ENCODE measurements at places on chromosomes 7 and 10. TPM values are rescaled to one million over a fixed set of nuclear protein-coding genes. Genes with fewer than 3 reads are reported as not detected.

Gene SLIT1
- total RNA-seq, result 0.35 TPM

Gene PRKCQ
- total RNA-seq, result 0.41 TPM

Gene CYP3A4
- total RNA-seq, result not detected

- DNase-seq, result no peak
These were observed 3.5 kb upstream of the HBP1 start for GRCh38 chr7:107165341-107165740.

DNA sequence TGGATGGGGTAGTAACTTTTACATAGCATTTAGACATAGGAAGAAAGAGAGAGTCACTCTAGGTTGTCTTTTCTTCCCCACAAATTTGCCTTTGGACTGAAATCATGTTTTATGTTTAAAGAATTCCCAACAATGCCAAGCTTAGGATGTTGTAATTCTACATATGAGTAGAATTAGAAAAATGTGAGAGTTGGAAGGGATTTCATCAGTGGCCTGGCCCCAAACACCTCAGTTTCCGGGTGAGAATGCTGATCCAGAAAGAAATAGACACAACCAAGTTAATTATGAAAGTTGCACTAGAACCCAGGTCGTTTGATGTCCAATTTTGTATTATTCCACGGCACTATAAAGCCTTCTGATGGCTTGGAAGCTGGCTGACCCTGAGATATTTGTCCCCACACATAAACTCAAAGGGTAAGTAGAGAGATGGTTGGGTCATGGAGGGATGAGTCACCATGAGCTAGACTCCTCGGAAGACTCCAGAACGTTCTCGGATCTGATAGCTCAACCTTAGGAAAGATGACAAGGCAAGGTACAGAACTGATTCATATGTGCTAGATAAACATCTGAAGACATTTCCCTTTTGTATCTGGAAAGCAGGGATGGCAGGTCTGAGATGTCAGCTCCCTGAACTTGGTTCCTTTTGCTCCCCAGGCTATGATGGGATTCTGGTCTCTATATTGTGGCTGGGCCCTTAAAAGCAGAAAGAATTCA lies 48.8 kb upstream of the SLC35B4 start:
- no peak for DNase-seq

GRCh38 chr10:127756264-127756663 lies 19.3 kb downstream of the FOXI2 start:
- no peak for DNase-seq

- DNase-seq, result no peak
These were observed 12.1 kb downstream of the TMEM236 start for GRCh38 chr10:17764142-17764541.

GRCh38 chr7:33916357-33917081 lies 11.2 kb downstream of the BMPER start:
- no peak for DNase-seq

DNA sequence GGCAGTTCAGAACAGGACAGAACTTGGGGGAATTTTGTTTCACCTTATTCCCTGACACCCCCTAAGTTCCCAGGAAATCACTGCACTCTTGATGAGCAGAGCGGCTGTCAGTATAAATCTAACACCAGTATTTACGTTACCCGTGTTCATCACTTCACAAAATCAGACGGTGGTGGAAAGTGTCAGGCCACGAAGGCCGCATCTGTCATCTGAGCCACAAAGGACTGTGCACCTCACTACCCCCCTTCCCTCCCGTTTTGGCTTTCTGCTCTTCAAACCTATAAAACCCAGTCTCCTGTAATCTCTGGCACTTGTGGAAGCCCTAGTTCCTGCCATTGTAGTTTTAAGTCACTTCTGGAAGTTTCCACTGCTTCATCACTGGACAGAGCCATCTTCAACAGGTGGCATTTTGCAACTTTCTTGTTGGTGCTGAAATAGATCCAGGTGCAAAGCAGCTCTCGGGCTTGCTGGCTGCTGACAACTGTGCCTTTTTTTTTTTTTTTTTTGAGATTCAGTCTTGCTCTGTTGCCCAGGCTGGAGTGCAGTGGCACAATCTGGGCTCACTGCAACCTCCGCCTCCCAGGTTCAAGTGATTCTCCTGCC lies 9.5 kb downstream of the ZFAND2A start:
- DNase-seq, result no peak

DNA sequence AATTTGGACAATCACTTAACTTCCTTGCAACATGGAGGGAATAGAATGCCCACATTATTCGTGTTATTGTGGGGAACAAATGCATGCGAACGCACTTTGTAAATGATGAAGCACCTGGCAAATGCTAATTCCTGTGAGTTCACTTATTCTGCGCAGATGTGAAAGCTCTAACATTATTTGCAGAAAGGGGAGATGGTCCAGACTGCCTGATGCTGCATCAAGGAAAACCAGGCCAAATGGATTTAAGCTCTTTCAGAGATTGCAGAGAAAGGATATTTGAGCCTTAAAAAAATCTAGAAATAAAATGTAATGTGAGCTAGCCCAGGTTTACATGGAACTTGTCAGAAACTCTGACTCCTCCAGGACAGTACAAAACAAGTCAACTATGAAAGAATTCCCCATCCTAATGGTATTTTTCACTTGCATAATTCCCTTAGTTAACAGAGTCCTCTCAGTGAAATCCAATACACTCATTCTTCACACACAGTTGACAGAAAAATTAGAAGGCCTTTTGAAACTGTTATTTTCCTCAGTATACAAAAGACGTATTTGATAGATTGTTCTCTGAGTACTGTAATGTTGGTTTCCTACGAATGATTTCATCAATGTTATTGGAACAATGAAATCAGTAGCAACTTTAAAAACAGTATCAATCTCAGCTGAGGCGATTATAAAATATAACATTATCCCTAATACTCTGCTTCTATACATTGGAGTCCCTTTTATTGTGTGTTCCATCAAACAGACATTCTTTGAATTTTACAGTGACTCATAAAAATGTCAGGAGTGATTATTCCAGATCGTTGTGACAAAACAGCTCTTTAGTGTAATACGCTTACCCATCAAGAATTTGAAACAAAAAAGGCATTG lies 136.3 kb upstream of the ANK3 start:
- no peak for DNase-seq

DNA sequence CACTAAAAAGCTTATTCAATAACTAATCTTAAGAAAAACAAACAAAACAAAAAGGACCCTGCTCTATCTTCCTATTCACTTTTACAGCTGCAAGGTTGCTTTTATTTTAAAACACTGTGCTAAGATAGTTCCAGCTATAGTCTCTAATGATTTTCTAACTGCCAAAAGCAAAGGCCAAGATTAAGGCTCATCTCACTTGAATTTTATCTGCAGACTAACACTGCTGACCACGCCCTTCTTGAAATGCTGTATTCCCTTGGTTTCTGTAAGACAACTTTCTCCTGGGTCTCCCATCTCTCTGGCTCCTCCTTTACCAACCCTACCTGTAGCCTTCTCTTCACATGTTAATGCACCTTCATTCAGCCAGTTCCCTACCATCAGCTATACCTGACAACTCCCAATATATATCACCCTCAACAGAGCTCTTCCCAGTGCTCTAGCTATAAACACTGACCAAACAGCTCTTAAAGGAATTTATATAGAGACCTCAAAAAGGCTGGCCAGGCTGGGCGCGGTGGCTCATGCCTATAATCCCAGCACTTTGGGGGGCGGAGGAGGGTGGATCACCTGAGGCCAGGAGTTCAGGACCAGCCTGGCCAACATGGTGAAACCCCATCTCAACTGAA lies 11.7 kb downstream of the SRPK2 start:
- DNase-seq, result no peak

DNA sequence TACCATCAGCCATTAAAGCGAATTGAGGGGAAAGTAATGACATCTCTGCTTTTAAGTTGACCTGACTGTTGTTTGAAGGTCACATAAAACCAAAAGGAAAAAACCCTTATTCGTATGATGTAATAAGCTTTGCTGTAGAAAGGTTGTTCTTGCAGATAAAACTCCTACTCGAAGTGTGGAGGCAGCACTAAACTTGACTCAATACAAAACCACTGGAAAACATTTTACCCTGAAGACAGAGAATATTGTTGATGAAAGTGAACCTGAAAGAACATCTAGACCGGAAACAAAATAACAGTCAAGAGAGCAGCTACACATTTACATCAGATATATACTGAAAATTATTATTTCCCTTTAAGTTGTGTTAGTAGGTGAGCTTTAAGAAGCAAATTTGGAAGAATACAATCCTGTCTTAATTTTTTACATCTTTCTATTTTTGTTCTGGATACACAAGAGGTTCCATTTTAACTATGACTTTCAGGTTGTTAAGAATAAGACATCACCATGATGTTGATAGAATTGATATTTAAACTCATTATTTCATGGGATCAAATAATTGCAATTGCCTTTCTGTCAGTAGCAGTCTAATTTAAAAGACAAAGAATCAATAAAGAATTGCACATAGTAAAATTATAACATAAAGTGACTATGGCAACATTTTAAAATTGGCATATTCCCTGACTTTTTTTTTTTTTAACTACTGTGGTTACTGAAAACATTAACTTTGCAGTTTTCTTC lies 6.4 kb downstream of the ETV1 start:
- DNase-seq, result no peak

- no peak for DNase-seq
These were observed 1.4 kb downstream of the HSPA12A start for GRCh38 chr10:116740971-116741370.

DNA sequence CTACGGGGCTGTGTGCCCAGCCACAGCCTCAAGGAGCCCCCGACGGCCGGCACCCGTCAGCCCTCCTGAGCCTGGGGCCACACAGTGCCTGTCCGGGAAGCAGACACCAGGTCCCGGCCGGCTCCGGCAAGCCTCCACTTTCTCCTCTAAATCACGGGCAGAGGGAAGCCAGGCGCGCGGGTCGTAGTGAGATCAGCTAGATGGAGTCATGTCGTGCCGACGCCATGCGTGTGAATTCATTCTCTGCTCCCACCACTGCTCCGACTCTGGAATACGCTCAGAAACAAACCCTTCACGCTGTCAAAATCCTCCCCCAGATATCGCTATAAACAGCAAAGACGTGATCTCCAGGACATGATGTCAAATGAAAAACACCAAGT lies 93.7 kb upstream of the DNAAF5 start:
- DNase-seq, result no peak

- DNase-seq, result no peak
These were observed 18.3 kb downstream of the FZD9 start for GRCh38 chr7:73451780-73452398.

DNA sequence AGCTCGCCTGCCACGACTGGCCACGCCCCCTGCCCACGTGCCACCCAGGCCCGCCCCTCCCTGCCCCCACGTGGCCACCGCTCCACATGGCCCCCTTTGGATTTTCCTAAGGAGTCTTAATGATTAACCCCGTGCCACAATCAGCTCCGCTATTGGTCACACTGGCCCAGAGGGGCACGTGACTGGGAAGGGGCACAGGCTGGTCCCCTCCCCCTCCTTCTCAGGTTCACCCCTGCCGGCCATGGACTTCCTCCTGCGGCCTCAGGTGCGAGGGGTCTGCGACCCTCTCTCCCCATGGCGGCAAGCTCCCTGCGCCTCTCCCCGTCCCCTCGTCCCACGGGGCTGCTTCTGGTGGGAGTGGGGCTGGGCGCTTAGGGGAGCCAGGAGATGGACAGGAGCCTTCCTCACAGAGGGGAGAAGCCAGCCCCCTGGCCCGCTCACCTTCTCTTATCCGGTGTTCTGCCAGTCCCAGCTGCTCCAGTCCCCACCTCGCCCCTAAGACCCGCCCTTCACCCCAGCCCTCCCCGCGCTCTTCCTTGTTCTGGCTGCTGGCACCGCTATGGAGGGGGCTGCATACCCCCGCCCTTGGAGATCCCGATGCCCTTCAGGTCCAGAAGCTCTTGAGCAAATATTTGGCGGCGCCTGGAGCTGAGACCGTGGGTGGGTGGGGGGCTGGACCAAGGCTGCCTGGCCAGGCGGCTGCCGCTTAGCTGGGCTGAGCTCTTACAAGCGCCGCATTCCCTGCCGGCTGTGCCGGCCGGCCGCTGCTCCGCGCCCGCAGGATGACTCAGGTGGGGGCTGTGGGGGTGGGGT lies 3.2 kb downstream of the SLC4A2 start:
- no peak for DNase-seq
